ENCODE measurements at places on chromosomes 4 and X. TPM values are rescaled to one million over a fixed set of nuclear protein-coding genes. Genes with fewer than 3 reads are reported as not detected.

The UGT2B10 gene
- not detected for total RNA-seq

The FAAH2 gene
- 40.2 TPM for total RNA-seq

The ZCCHC18 gene
- 0.14 TPM for total RNA-seq

The VSIG1 gene
- total RNA-seq = 0.41 TPM

The RPS6KA3 gene
- 52.8 TPM for total RNA-seq

- no peak for DNase-seq
Measured at GRCh38 chr4:56077676-56078075, 128.9 kb downstream of the CEP135 start.

Measured in prostate gland (tissue), 2 donors.